ENCODE measurements at places on chromosomes 3 and 15. TPM values are rescaled to one million over a fixed set of nuclear protein-coding genes. Genes with fewer than 3 reads are reported as not detected.

Gene CFAP100
- total RNA-seq, result not detected

Gene PLSCR5
- total RNA-seq, result not detected

Gene FAM174B
- total RNA-seq, result 3.7 TPM

Gene SPTBN5
- 0.90 TPM for total RNA-seq

Gene MAP6D1
- 2.9 TPM for total RNA-seq

Gene C3orf20
- total RNA-seq, result 0.07 TPM

Gene STT3B
- total RNA-seq, result 106 TPM

Gene TXNRD3
- total RNA-seq, result 1.3 TPM

Gene COLQ
- 1.6 TPM for total RNA-seq

Gene MYZAP
- total RNA-seq, result not detected

Gene SNX22
- 0.98 TPM for total RNA-seq

Gene CATSPER2
- 9.8 TPM for total RNA-seq

Gene CPLX3
- 0.16 TPM for total RNA-seq

Gene GRK7
- not detected for total RNA-seq

Gene GMPS
- total RNA-seq, result 136 TPM

Gene UQCRC1
- 248 TPM for total RNA-seq

Gene P2RY12
- total RNA-seq, result not detected

Gene GATA2
- 0.28 TPM for total RNA-seq

Gene FRG2C
- total RNA-seq, result not detected

Gene UACA
- 1.3 TPM for total RNA-seq

Gene ROBO1
- total RNA-seq, result 0.05 TPM

Gene LEKR1
- 0.30 TPM for total RNA-seq

Gene PLA2G4E
- not detected for total RNA-seq

Gene ITIH1
- not detected for total RNA-seq

Gene TMEM45A
- total RNA-seq, result 0.96 TPM

Gene HMCES
- 70.7 TPM for total RNA-seq

Gene LMAN1L
- total RNA-seq, result 0.32 TPM

Gene SKOR1
- 0.09 TPM for total RNA-seq

Gene SNTN
- total RNA-seq, result not detected

Gene TLR9
- total RNA-seq, result 0.32 TPM

Gene FBN1
- 1.2 TPM for total RNA-seq

Gene CFAP20DC
- total RNA-seq, result 1.6 TPM

Gene GMNC
- not detected for total RNA-seq

Gene CHRFAM7A
- total RNA-seq, result 2.1 TPM

Gene GRAMD1C
- total RNA-seq, result 0.37 TPM

Gene BCL2A1
- 104 TPM for total RNA-seq

Gene P2RY14
- 0.18 TPM for total RNA-seq

Gene LRRN1
- not detected for total RNA-seq

Gene PDCD7
- 68.4 TPM for total RNA-seq

Gene ROBO2
- total RNA-seq, result not detected

Gene PFN2
- 0.85 TPM for total RNA-seq

Gene ALS2CL
- total RNA-seq, result 0.44 TPM

Gene ADAMTSL3
- total RNA-seq, result 0.07 TPM

Gene PPP1R14D
- not detected for total RNA-seq

Gene PTPRG
- total RNA-seq, result 5.3 TPM

Gene SNX33
- total RNA-seq, result 6.8 TPM

Data from activated T-helper 2 cell treated with anti-CD3 and anti-CD28 coated beads, Interferon-gamma antibody, Interleukin-2, Interleukin-4, amounts not matched to agents 10 μg/mL and 5 μg/mL and 100 μg/mL, durations not matched to agents 14 hours and 24 hours and 36 hours (primary cell).